Activated T-helper 2 cell treated with anti-CD3 and anti-CD28 coated beads, Interferon-gamma antibody, Interleukin-2, Interleukin-4, amounts not matched to agents 10 μg/mL and 5 μg/mL and 100 μg/mL, durations not matched to agents 14 hours and 24 hours and 36 hours (primary cell): ENCODE measurements at places on chromosomes 5 and 9. TPM values are rescaled to one million over a fixed set of nuclear protein-coding genes. Genes with fewer than 3 reads are reported as not detected.

PCDHGC4 gene
- total RNA-seq, result not detected in 2 replicates

IRX1 gene
- total RNA-seq, result not detected in 2 replicates

BTNL9 gene
- total RNA-seq, result 0.09 TPM in 1 of 2 replicates, not detected in the other

LRRTM2 gene
- 0.44 and 0.59 TPM in 2 replicates for total RNA-seq

ADCY2 gene
- total RNA-seq, result not detected in 2 replicates

ANKRD34B gene
- total RNA-seq, result not detected in 2 replicates
